ENCODE measurements at places on chromosomes 4 and X.

DNA sequence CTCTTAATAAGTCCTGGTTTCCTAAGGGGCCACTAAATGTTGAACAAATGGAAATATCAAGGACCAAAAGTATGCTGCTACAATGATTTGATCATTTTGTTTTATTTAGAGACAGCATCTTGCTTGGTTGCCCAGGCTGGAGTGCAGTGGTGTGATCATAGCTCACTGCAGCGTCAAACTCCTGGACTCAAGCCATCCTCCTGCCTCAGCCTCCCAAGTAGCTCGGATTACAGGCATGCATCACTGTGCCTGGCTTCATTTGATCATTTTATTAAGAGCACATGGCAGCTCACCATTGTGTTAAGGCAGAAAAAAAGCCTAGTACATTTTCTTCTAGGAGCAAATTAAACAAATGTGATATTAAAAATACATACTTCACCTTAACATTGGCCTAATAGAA lies 52.7 kb downstream of the DCLK2 start:
- H3K27me3 ChIP-seq, result no peaks in the 10 kb centered on the region
- H3K4me1 ChIP-seq, result peaks cover 8% of the 10 kb centered on the region
- H3K27ac ChIP-seq, result no peak overlapping the region
- no peak for DNase-seq

- H3K36me3 ChIP-seq, result no peaks in the 10 kb centered on the region
- no peak overlapping the region for H3K4me3 ChIP-seq
- H3K27ac ChIP-seq, result no peak overlapping the region
- H3K27me3 ChIP-seq, result no peaks in the 10 kb centered on the region
- no peak for DNase-seq
Measured at GRCh38 chr4:170110285-170110672, 20.5 kb upstream of the AADAT start.

DNA sequence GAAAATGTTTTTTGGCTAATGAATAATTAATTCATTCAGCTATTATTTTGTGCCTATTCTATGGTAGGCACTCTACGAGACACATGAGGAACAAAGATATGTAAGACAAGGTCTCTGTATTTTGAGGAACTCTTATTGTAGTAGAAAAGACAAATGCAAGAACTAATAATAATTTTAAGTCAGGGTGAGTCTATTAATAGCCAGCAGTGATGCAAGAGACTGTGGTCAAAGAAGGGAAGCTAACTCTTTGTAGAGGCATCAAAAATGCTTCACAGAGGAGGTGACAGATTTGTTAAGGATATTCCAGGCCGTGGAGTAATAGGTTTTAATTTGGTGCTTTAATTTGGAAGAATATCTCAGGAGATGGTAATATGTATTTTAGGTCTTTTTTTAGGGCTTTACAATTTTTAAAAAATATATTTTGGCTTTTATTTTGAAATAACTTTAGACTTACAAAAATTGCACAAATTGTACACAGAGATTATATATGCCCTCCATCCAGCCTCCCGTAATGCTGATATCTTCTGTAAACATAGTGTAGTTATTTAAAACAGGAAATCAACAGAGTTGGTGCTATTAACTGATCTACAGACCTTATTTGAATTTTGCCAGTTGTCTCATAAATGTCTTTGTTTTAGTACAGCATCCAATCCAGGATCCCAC lies 48.1 kb downstream of the DCLK2 start:
- H3K27me3 ChIP-seq, result no peaks in the 10 kb centered on the region
- peak; percentile 10 for DNase-seq
- no peak overlapping the region for H3K27ac ChIP-seq
- H3K4me1 ChIP-seq, result peaks cover 8% of the 10 kb centered on the region
- H3K4me3 ChIP-seq, result no peak overlapping the region

- H3K4me3 ChIP-seq, result no peak overlapping the region
- DNase-seq, result no peak
- no peaks in the 10 kb centered on the region for H3K4me1 ChIP-seq
- no peaks in the 10 kb centered on the region for H3K27me3 ChIP-seq
Measured at GRCh38 chr4:108877821-108878220, 115.0 kb upstream of the ETNPPL start.

DNA sequence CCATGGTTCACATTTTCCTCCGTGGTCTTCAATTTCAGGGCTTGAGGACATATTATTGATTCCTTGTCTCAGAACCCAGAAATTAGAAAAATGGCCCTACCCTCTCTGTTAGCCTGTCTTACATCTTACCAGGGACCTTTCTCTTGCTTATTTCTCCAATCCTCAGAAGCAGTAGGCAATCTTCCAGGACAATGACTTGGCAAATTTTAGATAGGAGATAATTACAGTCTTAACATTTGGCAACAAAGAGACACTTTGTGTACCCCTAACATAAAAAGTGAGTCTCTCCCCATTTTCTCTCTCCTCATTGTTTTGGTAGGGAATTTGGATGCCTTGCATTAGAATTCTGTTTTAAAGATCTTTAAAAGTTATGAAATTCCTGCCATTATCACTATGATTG lies 778.1 kb upstream of the SLIT2 start:
- H3K4me3 ChIP-seq, result no peak overlapping the region
- H3K27ac ChIP-seq, result no peak overlapping the region
- no peaks in the 10 kb centered on the region for H3K4me1 ChIP-seq
- no peaks in the 10 kb centered on the region for H3K27me3 ChIP-seq
- no peaks in the 10 kb centered on the region for H3K36me3 ChIP-seq

DNA sequence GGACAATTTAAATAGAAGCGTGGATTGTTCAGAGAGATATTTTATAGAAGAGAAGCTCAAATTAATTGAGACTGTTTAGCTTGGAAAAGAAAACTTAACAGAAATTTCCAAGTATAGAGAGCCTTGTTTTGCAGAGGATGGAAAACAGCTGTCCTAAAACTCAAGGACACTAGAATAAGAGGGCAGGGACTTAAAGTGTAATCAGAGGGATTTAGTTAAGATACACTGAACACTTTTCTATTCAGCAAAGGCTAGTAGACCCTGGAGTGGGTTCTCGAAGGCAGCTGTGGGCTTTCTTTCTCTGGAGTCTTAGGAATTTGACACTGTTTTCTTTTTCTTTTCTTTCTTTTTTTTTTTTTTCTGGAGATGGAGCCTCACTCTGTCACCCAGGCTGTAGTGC lies 92.7 kb upstream of the ARX start:
- H3K4me3 ChIP-seq, result no peak overlapping the region
- no peak overlapping the region for H3K27ac ChIP-seq
- no peaks in the 10 kb centered on the region for H3K36me3 ChIP-seq
- no peaks in the 10 kb centered on the region for H3K4me1 ChIP-seq
- no peak for DNase-seq

GRCh38 chr4:41718907-41719306 lies 29.6 kb downstream of the PHOX2B start:
- no peaks in the 10 kb centered on the region for H3K36me3 ChIP-seq
- H3K4me1 ChIP-seq, result no peaks in the 10 kb centered on the region
- H3K27ac ChIP-seq, result no peak overlapping the region
- no peak overlapping the region for H3K4me3 ChIP-seq

DNA sequence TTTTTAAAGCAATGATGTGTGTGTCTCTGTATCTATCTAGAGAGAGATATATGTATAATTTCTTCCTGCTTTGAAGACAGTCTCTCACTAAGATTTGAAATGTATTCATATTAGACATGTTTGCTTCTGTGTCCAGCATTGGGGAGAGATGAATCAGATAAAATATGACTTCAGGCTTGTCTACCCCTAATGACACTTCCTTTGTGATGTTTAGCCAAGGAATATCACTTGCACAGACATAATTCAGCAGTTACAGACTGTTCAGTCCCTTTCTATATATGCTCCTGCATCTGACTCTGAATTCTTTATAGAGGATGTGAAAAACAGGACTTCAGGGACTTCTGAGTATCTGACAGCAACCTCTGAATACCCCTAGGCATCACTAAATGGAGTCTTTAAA lies 158.4 kb downstream of the DCLK2 start:
- no peaks in the 10 kb centered on the region for H3K36me3 ChIP-seq
- no peak overlapping the region for H3K4me3 ChIP-seq
- no peaks in the 10 kb centered on the region for H3K27me3 ChIP-seq
- peaks cover 5% of the 10 kb centered on the region for H3K4me1 ChIP-seq
- DNase-seq, result no peak

GRCh38 chr4:88653371-88653946 lies 44.2 kb downstream of the NAP1L5 start:
- no peak overlapping the region for H3K27ac ChIP-seq
- no peak overlapping the region for H3K4me3 ChIP-seq
- H3K36me3 ChIP-seq, result no peaks in the 10 kb centered on the region
- peaks cover 7% of the 10 kb centered on the region for H3K4me1 ChIP-seq

- peaks cover 1% of the 10 kb centered on the region for H3K36me3 ChIP-seq
- H3K4me1 ChIP-seq, result peaks cover 7% of the 10 kb centered on the region
- H3K4me3 ChIP-seq, result no peak overlapping the region
- no peaks in the 10 kb centered on the region for H3K27me3 ChIP-seq
- DNase-seq, result no peak
- H3K27ac ChIP-seq, result no peak overlapping the region
Measured at GRCh38 chr4:40122941-40123340, 66.3 kb downstream of the N4BP2 start.

DNA sequence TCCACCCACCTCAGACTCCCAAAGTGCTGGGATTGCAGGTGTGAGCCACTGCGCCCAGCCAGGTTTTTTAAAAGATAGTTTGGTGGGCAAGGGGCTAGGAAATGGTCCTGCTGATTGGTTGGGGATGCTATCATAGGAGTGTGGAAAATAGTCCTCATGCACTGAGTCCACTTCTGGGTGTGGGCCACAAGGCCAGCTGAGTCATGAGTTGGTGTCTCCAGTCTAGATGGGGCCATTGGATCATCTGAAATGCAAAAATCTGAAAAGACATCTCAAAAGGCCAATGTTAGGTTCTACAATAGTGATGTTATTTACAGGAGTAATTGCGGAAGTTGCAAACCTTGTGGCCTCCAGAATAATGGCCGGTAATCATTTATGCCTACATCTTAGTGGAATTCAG lies 221.1 kb downstream of the ZNF674 start:
- H3K4me1 ChIP-seq, result peaks cover 7% of the 10 kb centered on the region
- H3K4me3 ChIP-seq, result no peak overlapping the region
- no peak for DNase-seq

DNA sequence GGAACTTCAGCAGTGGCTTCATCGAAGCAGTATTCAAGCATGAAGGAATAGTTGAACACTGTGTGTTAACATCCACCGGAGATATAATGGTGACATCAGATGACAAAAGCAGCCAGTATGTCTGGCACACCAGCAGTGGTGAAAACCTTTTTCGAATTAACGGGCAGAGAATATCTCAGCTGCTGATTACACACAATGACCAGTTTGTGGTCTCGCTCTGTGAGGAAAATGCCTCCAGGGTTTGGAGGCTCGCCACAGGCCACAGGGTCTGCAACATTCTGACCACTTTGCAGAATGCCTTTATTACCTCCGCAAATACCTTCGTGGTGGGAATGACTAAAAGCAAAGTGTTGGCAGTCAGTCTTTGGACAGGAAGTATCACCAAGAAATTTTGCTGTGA lies 201.5 kb downstream of the NWD2 start:
- H3K27me3 ChIP-seq, result no peaks in the 10 kb centered on the region
- peaks cover 8% of the 10 kb centered on the region for H3K4me1 ChIP-seq
- no peak overlapping the region for H3K27ac ChIP-seq
- H3K36me3 ChIP-seq, result no peaks in the 10 kb centered on the region
- DNase-seq, result no peak

DNA sequence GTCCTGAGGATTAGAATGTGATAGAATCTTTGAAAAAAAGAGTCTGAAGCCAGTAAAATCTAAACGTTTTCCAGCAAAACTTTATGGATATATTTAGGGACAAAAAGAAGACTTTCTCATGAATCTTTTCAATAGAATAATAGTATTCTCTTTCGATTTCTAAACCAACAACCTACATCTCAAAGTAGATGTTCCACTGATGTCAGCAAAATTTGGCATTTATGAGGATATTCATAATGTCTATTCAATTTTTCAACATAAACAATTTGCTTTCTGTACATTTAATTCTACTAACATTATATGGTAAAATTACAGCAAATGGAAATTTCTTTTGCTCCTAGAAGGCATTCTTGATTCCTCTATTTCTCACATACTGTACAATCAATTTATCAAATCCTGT lies 886.5 kb downstream of the CENPC start:
- H3K4me3 ChIP-seq, result no peak overlapping the region
- H3K27ac ChIP-seq, result no peak overlapping the region
- H3K4me1 ChIP-seq, result no peaks in the 10 kb centered on the region

DNA sequence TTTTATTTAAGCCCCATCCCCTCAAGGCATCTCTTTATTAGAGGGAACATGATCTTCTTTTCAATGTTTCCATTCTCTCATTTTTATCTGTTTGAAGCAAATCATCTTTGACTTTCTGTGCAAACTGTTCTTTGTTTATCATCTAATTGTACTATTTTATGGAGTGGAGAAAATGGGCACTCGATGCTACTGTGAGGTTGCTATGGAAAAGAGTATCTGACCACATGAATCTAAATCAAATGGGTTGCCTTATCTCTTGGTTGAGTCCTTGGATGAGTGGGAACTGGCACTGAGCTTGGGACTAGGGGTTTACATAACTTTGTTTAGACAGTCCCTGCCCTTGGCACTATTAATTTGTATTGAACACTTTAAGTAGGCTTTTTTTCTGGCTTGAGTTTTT lies 9.1 kb downstream of the OCRL start:
- H3K27ac ChIP-seq, result no peak overlapping the region
- no peaks in the 10 kb centered on the region for H3K4me1 ChIP-seq
- H3K4me3 ChIP-seq, result no peak overlapping the region
- H3K27me3 ChIP-seq, result no peaks in the 10 kb centered on the region
- no peak for DNase-seq

DNA sequence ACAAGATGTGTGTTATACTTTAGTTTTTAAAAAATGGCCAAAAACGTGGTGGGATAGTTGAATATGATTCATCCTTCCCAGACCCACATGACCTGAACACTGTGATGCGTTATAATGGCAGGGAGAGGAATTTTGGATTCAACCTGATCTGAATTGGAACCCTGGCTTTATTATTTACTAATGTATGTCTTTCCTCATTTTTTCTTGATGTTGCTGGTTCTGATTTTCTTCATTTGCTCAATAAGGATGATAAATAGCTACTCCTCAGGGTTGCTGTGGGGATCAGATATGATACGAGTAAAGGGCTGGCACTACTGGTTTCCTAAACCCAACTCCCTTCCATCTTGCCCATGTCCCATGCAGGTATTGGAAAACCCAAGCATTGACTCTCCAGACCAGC lies 24.2 kb upstream of the ACSL1 start:
- H3K4me3 ChIP-seq, result no peak overlapping the region
- H3K4me1 ChIP-seq, result no peaks in the 10 kb centered on the region
- H3K36me3 ChIP-seq, result no peaks in the 10 kb centered on the region
- peak overlapping the region; percentile 2 for H3K27ac ChIP-seq
- H3K27me3 ChIP-seq, result no peaks in the 10 kb centered on the region
- DNase-seq, result no peak

DNA sequence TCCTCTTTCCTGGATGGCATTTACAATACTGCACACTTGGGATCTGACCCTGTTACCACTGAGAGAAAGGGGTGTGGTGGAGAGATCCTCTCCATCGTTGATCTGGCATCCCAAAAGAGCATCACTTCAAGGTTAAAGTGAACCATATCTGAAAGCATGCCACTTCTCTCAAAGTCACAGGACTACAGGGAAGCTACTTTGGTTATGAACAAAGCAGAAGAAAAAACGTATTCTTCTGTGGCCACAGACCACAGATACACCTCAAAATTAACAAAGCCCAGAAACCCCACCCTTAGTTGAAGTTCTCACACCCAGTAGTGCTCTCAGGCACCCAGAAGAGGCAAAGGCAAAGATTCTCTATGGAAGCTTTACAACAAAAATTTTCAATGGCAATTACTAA lies 108.3 kb downstream of the JADE1 start:
- DNase-seq, result no peak
- H3K27me3 ChIP-seq, result no peaks in the 10 kb centered on the region
- H3K4me1 ChIP-seq, result no peaks in the 10 kb centered on the region
- H3K27ac ChIP-seq, result no peak overlapping the region
- no peak overlapping the region for H3K4me3 ChIP-seq

Data from body of pancreas (tissue), 4 donors.